ENCODE measurements at places on chromosomes 13 and 19.
A peak's percentile ranks its signal among the peaks of the same experiment; 100 is the strongest.

DNA sequence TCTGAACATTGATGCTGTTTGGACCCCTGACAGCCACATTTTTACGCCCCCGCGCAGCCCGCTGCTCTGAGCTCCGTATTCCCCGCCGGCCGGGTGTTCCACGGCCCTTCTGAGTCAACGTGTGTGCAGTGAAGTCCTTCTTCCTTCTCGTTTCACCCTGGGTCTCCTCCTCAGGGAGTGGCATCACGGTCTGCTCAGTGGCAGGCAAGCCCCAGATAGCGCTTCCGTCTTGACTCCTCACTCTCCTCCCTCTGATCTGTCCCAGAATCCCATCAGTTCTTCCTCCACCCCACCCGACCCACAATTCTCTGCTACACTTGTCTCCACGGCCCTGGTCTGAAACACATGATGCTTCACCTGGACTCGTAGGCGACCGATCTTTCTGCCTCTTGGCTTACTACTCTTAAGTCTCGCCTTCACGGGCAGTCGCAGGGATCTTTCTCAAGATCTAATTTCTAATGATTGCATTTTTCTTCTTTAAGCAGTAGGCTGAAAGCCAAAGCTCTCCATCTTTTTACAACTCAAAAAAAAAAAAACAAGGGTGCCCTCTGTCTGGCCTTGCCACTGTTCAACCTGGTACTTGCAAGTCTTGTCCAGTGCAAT lies 33.9 kb downstream of the CCNE1 start:
- peak; percentile 5 for DNase-seq

GRCh38 chr13:46491641-46492040 lies 61.3 kb upstream of the LRCH1 start:
- DNase-seq: no peak

- no peak for DNase-seq
Measured at GRCh38 chr19:10797078-10797477, 38.9 kb downstream of the TMED1 start.

GRCh38 chr19:18223860-18224524 lies 2.2 kb downstream of the PDE4C start:
- no peak for DNase-seq

DNA sequence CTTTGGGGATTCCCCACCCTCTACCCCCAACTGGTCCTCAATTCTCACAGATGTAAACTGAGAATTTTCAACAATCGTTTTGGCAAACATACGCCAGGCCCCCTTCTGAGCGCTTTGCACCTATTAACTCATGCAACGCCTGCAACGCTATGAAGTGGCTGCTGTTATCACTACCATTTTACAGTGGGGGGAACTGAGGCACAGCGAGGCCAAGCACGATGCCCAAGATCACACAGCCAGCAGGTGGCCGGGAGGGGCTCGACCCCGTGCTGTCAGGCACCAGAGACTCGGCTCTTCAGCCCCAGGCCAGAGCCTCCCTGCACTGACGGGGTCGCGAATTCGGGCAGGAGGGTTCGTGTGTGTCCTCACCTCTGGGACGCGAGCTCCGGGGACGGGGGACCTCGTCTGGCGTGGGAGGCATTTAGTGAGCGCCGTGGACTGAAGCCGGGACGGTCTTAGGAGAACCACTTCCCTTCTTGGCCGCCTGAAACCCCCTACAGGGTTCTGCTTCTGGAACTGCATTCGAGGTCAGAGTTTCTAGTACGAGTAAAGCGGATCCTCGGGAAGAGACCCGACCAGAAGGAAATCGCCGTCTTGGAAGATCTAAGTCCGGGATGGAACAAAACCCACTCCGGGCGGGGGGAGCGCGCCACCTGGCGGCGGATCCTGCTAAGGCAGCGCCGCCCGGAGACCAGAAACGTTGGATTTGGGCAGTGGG lies 21.0 kb downstream of the ZNF114 start:
- DNase-seq: no peak

DNA sequence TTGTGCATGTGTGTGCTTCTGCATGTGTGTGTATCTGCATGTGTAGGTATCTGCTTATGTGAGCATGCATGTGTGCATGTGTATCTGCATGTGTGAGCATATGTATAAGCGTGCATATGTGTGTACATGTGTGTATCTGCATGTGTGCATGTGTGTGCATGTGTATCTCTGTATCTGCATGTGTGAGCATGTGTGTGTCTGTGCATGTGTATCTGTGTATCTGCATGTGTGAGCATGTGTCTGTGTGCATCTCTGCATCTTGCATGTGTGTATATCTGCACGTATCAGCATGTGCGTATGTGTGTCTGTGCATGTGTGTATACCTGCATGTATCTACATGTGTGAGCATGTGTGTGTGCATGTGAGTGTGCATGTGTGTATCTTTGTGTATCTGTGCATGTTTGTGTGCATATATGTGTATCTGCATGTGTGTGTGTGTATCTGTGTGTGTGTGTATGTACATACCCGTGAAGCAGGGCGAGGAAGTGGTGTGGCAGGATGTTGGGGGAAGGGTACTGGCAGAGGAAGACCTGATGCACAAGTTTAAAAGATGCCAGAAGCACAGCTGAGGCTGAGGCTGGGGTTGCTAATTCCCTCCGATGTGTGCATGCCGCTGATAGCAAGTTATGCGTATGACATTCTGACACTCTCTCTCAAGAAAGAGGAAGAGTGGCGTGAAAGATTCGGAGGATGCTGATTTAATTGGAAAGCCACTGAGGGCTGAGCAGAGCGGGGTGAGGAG lies 64.2 kb downstream of the TEX29 start:
- no peak for DNase-seq

- no peak for DNase-seq
Measured at GRCh38 chr19:50668416-50668815, 19.2 kb downstream of the C19orf81 start.

Data from NCI-H187 treated with DMSO at 0.1 percent for 48 hours (cell line).